ENCODE measurements at places on chromosomes 7 and 10. TPM values are rescaled to one million over a fixed set of nuclear protein-coding genes. Genes with fewer than 3 reads are reported as not detected.

ZNF467 gene
- total RNA-seq: 0.55 TPM

TFAM gene
- 44.8 TPM for total RNA-seq

SEMA3C gene
- total RNA-seq: 2.1 TPM

ZNF273 gene
- 0.97 TPM for total RNA-seq

BAIAP2L1 gene
- total RNA-seq: 16.6 TPM

- no peak for DNase-seq
These were observed 47.2 kb upstream of the DPYSL4 start for GRCh38 chr10:132139526-132139925.

GRCh38 chr7:2255145-2256139 is 13.4 kb downstream of the NUDT1 start:
- peak; percentile 67 for DNase-seq

DNA sequence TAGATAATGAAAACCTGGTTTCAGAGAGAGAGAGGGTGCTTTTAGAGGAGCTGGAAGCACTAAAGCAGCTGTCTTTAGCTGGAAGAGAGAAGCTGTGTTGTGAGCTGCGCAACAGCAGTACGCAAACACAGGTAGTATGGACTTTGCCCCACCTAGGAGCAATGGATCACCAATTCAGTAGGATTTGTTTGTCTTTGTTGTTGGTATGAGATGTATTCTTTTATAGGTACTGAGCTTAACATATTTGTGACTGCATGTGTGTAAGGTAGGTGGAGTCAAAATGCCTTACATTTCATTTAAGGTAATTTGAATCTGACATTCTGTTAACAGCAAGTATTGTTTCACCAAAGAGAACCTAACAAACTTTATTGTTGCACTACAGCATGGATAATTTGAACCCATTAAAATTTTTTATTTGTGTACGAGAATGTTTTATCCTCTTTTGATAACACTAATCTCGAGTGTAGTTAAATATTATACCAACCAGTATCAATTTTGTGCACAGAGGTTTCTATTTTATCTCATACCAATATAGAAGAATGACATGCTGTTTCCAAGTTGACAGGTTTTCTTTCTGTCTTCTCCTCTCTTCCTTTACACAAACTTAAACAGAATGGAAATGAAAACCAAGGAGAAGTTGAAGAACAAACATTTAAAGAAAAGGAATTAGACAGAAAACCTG is 92.1 kb downstream of the CYP51A1 start:
- DNase-seq: no peak

DNA sequence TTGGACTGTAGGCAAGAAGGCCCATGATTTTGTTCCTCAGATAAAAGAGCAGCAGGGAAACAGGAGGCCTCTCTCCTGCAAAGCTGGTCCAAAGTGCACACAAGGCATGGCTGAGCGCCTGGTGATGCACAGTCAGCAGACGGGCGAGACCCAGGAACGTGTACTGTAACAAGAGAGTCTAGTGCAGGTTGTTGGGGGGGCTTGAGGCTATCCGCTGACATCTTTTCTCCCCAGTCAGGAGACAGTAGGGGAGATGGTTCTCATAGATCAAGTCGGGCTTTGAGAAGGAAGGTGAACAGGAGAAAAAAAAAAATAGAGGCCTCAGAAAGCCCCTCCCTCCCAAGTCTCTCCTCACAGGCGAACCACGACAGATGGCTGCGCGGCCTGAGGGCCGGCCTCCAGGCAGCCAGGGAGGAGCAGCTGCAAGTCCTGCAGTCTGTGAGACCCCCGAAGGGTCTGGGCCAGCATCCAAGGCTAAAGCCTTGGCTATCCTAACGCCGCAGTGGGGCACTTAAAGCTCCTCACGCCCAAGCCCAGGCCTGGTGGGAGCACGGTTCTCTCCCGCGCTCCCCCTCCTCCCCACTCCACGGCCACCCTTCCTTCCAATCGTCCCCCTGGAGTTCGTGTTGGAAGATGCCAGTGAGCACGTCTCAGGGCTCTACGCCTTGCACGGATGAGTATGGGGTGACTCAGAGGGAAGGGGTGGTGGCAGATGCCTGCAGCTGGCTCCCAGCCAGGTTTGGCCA is 68.3 kb downstream of the PRKAG2 start:
- DNase-seq: no peak

DNA sequence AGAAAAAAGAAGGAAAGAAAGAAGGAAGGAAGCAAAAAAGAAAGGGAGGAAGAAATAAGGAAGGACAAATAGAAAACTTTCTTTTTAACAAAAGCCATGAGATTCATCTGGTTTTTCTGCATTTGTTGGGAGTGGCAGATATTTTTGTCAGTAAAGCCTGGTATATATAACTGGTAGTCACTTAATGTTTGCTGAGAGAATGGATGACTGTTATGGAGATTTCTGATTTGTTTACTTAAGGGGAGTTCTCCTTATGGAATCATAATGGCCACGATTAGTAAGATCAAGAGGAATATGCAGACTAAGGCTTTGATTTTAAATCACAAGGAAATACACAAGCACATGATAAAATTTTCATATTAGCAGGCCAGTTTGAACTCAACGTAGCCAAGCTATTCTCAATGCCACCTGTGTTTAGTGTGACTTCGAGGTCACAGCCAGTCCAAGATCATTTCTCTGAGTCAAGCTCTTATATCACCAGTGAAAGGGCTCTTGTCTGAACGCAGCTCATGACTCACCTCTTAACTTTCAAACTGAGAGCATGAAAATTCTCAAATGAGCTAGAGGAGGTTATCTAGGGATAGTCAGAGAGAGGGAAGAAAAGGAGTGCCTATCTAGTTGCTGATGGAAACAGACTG is 445.1 kb upstream of the ZMIZ1 start:
- DNase-seq: no peak

- no peak for DNase-seq
These were observed 22.4 kb downstream of the NKX6-2 start for GRCh38 chr10:132763545-132763944.

DNA sequence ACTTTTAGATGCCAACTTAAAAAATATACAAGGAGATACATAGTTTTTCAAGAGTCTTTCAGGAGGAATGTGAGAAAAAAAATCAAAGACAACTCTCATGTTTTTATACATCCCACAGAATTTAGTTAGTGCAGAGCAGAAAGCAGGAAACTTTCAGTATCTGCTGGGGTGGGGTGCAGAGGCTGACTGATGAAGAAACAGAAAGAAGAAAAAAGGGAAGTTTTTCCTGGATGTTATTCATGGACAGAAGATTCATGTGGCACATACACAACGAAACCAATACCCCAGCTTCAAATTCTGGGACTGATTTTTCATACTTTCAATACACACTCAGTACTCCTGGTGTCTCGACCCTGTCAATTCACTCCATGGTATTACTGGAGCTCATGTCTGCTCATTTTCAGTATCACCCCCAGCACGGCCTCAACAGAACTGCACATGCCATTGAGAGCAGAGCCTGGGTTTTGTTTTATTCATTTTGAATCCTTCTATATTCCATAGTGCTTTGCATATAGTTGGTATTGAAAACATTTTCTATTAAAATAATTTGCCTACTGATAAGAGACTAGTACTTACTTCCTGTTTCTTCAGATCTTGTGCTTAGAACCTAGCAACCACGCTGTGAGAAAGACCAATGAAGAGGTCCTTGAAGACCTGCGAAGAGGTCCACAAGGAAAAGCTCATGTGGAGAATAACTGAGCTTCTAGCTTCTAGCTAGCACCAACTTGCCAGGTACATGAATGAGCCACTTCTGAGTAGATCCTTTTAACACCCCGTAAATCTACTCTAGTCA is 49.0 kb downstream of the NDUFB2 start:
- DNase-seq: no peak

DNA sequence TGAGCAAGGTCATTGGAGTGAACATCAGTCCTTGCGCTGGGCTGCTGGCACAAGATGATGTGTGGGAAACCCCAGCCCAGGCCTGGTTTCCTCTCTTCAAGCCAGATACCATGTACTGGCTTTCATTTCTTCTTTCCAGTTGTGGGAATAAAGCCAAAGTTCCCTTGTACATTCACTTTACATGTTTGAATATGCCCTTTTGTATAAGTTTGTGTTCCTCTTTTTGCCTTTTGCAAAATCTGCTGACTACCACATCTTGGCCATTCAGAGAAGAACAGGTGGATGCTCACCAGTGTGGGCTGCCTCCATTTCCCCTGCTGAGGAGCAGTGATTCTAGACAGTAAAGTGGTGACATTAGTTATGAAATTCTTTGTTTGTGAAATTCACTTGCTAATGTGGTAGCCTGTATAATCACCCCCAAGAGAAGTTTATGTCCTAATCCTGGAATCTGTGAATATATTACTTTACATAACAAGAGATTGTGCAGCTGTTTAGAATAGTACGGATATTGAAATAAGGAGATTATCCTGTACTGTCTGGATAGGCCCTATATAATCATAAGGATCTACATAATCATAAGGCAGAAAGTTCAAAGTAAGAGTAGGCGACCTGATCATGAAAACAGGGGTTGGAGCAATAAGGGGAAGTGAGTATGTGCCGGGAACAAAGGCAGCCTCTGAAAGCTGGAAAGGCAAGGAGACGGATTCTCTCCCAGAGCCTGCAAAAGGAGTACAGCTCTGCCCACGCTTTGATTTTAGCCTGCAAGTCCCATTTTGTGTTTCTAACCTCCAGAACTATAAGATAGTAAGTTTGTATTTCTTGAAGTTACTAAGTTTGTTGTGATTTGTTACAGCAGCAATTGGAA is 18.8 kb upstream of the AOAH start:
- DNase-seq: no peak

DNA sequence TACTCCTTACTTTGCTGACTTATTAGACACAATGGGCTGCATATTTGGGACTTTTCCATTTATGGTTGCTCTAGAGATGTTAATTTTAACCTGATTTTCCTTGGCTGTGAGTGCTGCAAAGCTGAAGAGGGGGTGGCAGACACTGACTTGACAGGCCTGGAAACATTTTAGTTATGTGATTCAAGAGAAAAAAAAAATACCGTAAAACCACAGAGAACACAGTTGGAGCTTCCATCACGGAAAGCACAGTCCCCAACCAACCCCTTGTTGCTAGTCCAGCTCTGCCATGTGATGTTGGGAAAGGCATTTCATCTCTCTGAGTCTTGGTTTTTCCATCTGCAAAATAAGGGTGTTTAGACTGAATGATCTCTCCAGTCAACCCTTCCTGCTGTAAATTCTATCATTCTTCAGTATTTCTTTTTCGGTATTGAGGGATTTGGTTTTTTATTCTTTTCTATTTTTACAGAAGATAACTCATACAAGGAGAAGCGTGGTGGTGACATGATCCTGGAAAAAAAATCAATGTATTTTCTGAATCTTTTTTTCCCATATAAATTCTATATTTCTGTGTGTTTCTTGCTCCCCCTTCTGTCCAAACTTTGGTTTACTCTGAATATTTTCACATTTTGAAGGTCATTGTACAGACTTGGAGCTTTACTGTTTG is 246.1 kb downstream of the REEP3 start:
- DNase-seq: no peak
